ENCODE measurements at places on chromosomes 11 and 22. TPM values are rescaled to one million over a fixed set of nuclear protein-coding genes. Genes with fewer than 3 reads are reported as not detected.

Gene SERHL2
- total RNA-seq = 0.65 TPM

Gene SLC1A2
- 0.13 TPM for total RNA-seq

Gene MUC5B
- not detected for total RNA-seq

Gene TMEM151A
- 0.29 TPM for total RNA-seq

DNA sequence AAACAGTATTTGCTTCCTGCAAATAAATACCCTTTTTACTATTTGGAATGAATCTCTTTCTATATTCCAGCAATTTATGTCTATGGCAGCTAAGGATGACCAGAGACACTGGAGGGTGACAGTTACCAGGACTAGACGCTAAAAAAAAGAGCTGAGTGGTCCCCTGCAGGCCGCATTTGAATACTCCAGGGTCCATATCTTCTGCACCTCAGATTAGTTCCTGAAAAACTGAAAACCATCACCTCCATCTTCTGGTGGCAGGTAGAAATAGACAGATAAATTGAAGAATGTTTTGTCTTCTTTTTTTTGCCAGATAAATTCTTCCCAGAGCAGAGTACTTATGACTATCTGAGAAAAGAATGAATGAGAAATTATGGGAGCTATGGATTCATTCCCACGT is 145.6 kb downstream of the CSNK2A3 start:
- H3K36me3 ChIP-seq = no peaks in the 10 kb centered on the region
- H3K27ac ChIP-seq = no peak overlapping the region
- no peak for DNase-seq
- H3K27me3 ChIP-seq = no peaks in the 10 kb centered on the region
- H3K4me1 ChIP-seq = no peaks in the 10 kb centered on the region

DNA sequence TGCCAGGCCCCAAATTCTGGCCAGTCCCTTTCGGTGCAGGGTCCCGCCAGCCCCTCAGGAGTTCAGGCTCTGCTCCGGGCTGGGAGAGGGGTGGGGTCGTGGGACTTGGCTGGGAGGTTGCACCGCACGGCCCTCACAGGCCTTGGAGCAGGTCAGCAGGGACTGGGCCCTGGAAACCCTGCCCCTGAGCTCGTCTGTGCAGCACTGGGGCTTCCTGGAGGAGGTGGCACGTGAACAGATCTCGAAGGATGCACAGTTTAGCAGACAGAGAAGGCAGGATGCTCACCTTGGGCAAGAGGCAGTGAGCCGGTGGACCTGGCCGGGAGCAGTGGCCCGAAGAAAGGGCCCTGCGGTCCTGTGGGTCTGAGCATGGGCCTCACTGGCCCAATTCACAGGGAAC is 70.0 kb downstream of the WNT7B start:
- no peak for DNase-seq
- no peak overlapping the region for H3K27ac ChIP-seq
- no peaks in the 10 kb centered on the region for H3K36me3 ChIP-seq
- H3K4me3 ChIP-seq = no peak overlapping the region

DNA sequence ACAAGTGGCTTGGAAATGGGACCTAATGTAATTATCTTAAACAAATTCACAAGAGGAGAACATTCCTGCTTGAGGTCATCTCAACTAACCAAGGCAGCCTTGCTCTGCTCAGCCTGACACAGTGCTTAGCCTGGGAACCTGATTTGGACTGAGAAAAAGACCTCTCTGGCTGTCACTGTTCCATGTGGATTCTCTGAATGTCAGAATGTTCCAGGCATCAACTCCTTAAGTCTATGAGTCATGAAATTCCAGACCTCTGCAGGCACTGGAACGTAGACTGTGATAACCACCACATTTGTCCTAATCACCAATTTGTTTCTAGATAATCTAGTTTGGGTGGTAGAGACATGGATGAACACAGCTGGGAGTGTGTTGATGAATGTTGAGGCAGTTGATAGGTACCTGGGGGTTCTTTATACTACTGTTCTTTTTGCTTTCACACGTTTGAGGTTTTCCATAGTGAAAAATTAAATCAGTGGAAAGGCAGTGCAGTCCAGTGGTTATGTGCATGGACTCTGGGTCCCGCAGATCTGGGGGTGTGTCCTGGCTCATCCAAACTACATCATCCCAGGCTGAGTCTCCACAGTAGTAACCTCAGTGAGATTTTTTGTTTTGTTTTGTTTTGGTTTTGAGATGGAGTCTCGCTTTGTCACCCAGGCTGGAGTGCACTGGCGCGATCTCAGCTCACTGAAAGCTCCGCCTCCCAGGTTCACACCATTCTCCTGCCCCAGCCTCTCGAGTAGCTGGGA is 269.6 kb downstream of the MN1 start:
- no peaks in the 10 kb centered on the region for H3K36me3 ChIP-seq
- DNase-seq = no peak
- no peak overlapping the region for H3K4me3 ChIP-seq

GRCh38 chr11:116193321-116194131 is 579.3 kb downstream of the BUD13 start:
- no peaks in the 10 kb centered on the region for H3K4me1 ChIP-seq
- no peak overlapping the region for H3K27ac ChIP-seq
- no peak for DNase-seq

GRCh38 chr11:83039566-83039965 is 32.1 kb downstream of the RAB30 start:
- H3K27ac ChIP-seq = no peak overlapping the region
- H3K27me3 ChIP-seq = no peaks in the 10 kb centered on the region

DNA sequence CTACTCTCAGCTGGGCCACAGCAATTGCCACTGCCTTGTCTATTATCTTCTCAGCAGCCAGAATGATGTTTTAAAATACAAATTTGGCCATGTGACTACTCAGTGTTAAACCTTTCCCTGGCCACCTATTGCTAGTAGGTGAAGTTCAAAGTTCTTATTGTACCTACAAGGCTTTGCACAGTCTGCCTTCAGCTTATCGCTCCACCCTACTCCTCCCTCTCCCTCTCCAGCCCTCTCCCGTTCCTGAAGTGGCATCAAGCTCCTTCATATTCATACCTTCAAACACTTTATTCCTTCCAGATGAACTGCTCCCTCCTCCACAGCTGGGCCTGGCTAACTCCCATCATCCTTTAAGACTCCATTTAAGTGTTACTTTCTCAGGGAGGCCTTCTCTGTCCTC is 37.3 kb downstream of the OR10A6 start:
- no peaks in the 10 kb centered on the region for H3K4me1 ChIP-seq
- H3K27me3 ChIP-seq = no peaks in the 10 kb centered on the region
- no peak overlapping the region for H3K4me3 ChIP-seq
- DNase-seq = no peak
- no peaks in the 10 kb centered on the region for H3K36me3 ChIP-seq

- no peaks in the 10 kb centered on the region for H3K27me3 ChIP-seq
- no peaks in the 10 kb centered on the region for H3K4me1 ChIP-seq
- no peaks in the 10 kb centered on the region for H3K36me3 ChIP-seq
- no peak for DNase-seq
- H3K27ac ChIP-seq = no peak overlapping the region
These were observed 141.2 kb downstream of the CSNK2A3 start for GRCh38 chr11:11211888-11212287.

DNA sequence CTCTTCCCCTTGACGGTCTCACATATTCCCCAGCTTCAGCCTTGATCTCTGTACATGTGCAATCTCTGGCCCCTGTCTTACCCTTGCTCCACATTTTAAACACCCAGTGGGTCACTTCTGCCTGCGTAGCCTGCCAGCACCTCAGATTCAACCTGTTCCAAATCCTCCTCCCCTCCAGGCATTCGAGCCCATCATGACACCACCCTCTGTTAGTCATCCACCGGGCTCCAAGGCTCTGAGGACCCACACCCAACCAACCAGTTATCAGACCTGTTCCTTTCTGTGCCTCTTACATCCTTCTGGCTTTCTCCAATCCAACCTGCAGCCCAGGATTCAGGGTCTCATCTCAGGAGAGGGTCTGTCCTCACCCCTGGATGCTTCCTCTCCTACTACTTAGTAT is 119.8 kb upstream of the TBCEL start:
- DNase-seq = no peak
- no peak overlapping the region for H3K4me3 ChIP-seq
- no peaks in the 10 kb centered on the region for H3K36me3 ChIP-seq
- no peak overlapping the region for H3K27ac ChIP-seq
- H3K27me3 ChIP-seq = no peaks in the 10 kb centered on the region

Gene GPHA2
- not detected for total RNA-seq

Gene PAMR1
- not detected for total RNA-seq

DNA sequence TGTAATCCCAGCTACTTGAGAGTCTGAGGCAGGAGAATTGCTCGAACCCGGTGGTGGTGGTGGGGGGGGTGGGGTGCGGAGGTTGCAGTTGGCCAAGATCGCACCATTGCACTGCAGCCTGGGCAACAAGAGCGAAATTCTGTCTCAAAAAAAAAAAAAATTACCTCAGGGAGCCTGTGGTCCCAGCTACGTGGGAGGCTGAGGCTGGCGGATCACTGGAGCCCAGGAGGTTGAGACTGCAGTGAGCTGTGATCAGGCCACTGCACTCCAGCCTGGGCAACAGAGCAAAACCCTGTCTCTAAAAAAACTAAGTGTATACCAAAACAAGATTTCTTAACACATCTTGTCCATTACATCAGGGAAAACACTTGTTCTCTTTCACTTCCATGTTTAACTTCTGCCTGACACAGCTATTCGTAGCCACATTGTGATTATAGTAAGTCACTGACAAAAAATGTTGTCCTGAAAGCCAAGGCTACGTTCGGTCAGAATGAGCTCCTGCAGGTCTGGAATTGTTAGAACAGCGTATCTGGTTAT is 1.4 kb downstream of the TMEM80 start:
- H3K4me1 ChIP-seq = peaks cover 13% of the 10 kb centered on the region
- DNase-seq = no peak
- no peaks in the 10 kb centered on the region for H3K27me3 ChIP-seq
- peak overlapping the region; percentile 100 for H3K27ac ChIP-seq

All from naive thymus-derived CD4-positive, alpha-beta T cell (primary cell).